RCC 7860 (cell line): ENCODE measurements at places on chromosomes 3 and 15.

GRCh38 chr15:43103907-43104306 is 1.9 kb downstream of the UBR1 start:
- DNase-seq: no peak

- no peak for DNase-seq
These were observed 21.1 kb upstream of the SATB1 start for GRCh38 chr3:18446149-18446825.

- peak; percentile 84 for DNase-seq
These were observed 23.0 kb upstream of the FURIN start for GRCh38 chr15:90845201-90845949.

DNA sequence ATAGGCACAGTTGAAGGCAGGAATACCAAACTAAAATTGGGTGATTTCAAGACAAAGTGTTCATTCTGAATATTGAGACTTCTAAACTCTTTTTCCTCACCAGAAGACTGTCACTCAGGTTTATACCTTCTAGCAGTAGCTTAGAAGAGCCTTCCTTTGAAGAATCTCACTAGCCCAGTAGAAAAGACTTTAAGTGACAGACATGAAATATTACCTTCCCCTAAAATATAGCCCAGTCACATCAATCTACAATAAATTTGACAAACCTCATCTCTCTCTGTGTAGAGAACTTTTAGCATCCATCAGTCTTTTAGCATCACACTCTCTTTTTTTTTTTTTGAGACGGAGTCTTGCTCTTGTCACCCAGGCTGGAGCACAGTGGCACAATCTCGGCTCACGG is 97.5 kb downstream of the HERC1 start:
- DNase-seq: no peak

DNA sequence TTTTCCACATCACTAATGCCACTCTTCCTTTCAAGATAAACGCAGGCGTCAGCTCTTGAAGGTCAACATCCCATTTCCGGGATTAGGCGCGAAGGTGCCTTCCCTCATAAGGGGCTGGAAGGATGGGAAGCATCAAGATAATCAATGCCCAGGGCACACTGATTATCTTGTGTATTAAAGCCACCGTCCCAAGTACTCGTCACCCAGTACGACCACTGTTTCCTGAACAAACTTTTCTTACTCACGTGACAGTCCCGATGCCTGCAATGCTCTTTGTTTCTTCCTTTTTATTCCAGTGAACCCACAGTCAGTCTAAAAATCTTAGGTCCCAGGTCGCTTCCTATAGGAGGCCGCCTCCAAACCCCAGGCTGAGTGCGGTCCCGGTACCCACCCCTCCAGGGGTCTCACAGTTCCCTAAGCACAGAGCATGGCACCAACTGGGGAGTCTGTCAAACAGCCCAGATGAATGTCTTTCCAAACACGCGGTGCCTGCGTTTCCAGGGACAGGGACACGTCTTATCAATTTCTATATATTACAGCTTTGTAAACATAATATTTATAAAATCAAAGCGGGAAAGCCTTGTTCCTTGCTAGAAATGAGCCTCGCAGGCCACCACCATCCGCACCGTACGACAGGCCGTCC is 589 bp downstream of the ANAPC13 start:
- no peak for DNase-seq

- DNase-seq: no peak
These were observed 46.3 kb upstream of the RORA start for GRCh38 chr15:61275451-61275850.

DNA sequence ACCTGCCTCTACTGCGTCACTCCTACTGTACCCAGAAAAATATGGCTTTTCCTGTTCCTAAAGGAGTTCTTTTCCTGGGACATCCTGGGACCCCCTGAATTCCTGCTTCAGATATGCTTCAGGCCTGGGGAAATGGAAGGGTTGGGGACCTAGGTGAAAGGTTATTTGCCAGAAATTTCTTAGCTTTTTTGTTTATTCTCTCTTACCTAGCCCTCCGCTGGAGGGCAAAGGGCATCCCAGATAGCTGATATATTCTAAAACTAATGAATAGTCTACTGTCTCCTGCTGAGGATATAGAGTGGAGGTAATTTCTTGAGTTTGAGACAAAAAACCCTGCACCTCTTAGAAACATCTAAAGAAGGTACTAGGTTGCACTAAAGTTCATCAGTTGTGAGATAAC is 3.6 kb upstream of the ZNF148 start:
- DNase-seq: no peak
